ENCODE measurements at places on chromosomes 7 and 10.

DNA sequence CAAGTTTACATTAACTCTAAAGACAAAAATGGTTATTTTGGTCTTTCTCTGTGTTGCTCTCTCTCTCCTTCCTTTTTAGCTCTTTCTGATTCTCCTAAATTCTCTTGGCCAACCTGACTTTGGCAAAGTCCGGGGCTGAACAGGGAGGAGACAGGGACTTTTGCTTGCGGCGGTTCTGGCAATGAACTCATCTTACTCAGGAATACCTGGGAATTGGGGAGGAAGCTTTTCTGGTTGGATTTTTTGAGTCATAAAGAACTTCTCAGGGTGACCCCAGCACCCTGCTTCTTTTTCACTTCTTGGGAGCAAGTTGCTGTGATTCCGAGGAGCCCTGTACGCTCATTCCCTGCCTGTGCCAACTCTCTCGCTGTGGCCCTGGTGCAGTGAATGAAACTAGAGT lies 16.0 kb downstream of the GATA3 start:
- no peak for DNase-seq

DNA sequence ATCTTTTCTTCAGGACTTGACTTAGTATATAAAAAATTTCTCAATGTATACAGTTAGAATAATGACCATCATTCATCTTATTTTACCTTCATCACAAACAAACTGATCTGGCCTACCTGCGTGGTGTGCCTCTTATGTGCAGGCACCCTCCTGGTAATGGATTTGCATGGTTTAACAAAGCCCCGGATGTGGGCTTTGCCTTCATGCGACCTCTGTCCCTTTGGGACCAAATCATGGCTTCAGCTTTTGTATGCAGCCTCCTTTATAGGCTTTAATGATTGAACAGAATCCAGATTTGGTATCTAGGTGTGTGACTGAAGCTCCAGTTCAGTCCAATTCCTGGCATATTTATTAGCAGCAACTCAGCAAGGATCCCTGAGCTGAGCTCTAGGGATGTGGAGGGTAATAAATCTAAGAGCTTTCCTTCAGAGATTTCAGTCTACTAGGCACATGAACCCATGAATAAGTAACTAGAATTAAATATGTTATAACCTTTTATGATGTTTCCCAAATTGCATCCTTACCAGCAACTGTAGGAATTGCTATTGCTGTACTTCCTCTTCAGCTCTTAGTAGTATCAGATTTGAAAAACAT lies 256.9 kb downstream of the ABCA13 start:
- DNase-seq = no peak

GRCh38 chr7:99619571-99620130 lies 2.9 kb downstream of the ZSCAN25 start:
- DNase-seq = no peak

- DNase-seq = no peak
Measured at GRCh38 chr7:90944021-90944420, 320.2 kb upstream of the FZD1 start.

GRCh38 chr7:36748017-36748487 lies 23.8 kb upstream of the AOAH start:
- no peak for DNase-seq
